CD4-positive, alpha-beta T cell (primary cell): ENCODE measurements at places on chromosomes 2 and 18. TPM values are rescaled to one million over a fixed set of nuclear protein-coding genes. Genes with fewer than 3 reads are reported as not detected.

TBR1 gene
- total RNA-seq = not detected

ST6GAL2 gene
- total RNA-seq = not detected

DNA sequence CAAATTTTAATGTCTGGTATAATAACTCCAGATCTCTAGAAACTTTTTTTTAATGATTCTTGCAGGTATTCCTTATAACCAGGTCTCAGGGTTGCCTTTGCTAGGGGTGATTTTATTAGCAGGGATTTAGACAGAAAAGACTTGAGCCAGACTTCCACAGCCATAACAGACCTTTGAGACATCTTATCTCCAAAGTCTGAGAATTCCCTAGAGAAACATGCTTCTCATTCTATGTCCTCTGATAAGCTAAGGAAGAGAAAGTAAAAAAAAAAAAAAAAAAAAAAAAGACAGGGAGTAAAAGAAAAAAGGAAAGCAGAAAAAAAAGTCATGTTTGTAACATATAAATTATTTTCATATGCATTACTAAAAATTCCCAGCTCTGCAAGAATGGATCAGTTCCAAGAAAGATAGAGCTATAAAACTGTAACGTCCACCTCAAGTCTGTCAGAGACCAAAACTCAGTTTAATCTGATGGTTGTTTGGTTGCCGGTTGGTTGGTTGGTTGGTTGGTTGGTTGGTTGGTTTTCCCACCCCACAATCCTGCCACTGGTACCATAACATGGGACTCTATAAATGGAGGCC, 153.8 kb downstream of the COL6A3 start:
- H3K4me1 ChIP-seq = no peaks in the 10 kb centered on the region
- H3K27ac ChIP-seq = no peak overlapping the region
- H3K27me3 ChIP-seq = no peaks in the 10 kb centered on the region
- DNase-seq = no peak
- no peak overlapping the region for H3K4me3 ChIP-seq

DNA sequence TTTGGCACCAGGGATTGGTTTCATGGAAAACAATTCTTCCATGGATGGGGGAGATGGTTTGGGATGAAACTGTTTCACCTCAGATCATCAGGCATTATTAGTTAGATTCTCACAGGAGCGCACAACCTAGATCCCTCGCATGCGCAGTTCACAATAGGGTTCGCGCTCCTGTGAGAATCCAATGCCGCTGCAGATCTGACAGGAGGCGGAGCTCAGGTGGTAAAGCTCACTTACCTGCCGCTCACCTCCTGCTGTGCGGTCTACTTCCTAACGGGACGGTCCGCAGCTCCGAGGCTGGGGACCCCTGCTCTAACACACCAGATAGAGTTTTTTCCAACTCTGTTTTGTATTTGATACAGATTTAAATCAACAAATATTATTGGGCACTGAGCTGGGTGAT, 286.5 kb downstream of the MTX2 start:
- no peak for DNase-seq
- peaks cover 27% of the 10 kb centered on the region for H3K27me3 ChIP-seq
- peaks cover 9% of the 10 kb centered on the region for H3K4me1 ChIP-seq
- H3K4me3 ChIP-seq = no peak overlapping the region
- no peak overlapping the region for H3K27ac ChIP-seq

GRCh38 chr2:129192841-129193253, 786.6 kb upstream of the RAB6C start:
- H3K4me1 ChIP-seq = no peaks in the 10 kb centered on the region
- DNase-seq = no peak
- no peak overlapping the region for H3K27ac ChIP-seq
- H3K4me3 ChIP-seq = no peak overlapping the region
- no peaks in the 10 kb centered on the region for H3K27me3 ChIP-seq
- no peaks in the 10 kb centered on the region for H3K36me3 ChIP-seq
